Breast epithelium (tissue), 4 donors: ENCODE measurements at places on chromosomes 1 and 21.

- peak overlapping the region; percentile 80 for H3K27ac ChIP-seq
- H3K27me3 ChIP-seq = no peaks in the 10 kb centered on the region
- H3K4me1 ChIP-seq = no peaks in the 10 kb centered on the region
These were observed 39.7 kb downstream of the BACE2 start for GRCh38 chr21:41207401-41208375.

DNA sequence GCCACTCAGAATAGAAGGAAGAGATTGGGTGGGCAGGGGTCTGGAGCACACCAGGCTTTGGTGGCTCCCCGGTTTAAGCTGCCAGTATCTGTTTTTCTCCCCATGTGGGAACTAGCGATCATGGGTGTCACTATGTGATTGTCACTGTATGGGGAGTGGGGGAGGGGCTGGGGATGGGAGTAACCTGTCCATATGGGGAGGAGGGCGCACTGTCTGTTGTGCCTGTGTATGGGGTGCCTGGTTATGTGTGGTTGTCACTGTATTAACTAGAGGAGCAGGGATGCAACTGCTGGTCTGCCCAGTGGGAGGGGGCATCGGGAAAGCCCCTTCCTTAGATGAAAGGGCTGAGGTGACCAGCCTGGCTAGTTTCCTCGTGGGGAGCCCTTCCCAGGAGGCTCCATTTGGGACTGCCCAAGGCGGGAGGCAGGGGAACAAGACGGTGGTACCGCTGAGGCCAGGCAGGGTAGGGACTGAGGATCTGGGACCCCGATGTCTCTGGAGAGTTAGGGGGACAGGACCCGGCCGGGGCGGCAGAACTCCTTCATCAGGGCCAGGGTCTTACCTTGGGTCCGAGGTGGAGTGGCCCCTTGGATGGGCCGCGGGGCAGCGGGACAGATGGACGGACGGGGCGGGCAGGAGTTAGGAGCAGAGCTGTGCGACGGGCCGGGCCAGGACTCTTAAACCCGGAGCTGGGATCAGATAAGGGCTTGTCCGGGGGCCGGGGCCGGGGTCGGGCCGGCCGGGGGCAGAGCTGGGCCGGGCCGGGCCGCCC, at the start of gene KCNJ10:
KCNJ10 (minus strand) TSS at position 701 of the 772 bp plus-strand sequence. CDS start 27,628 bp downstream, outside the sequence.
- H3K27ac ChIP-seq = no peak within 1 kb of the TSS
- no peak for DNase-seq

- no peaks in the 10 kb centered on the region for H3K27me3 ChIP-seq
- H3K4me3 ChIP-seq = no peak overlapping the region
- no peaks in the 10 kb centered on the region for H3K4me1 ChIP-seq
These were observed 26.6 kb downstream of the SPSB1 start for GRCh38 chr1:9319208-9319788.

- DNase-seq = no peak
- no peak overlapping the region for H3K27ac ChIP-seq
- H3K27me3 ChIP-seq = no peaks in the 10 kb centered on the region
- H3K4me3 ChIP-seq = no peak overlapping the region
- no peaks in the 10 kb centered on the region for H3K36me3 ChIP-seq
These were observed 28.1 kb downstream of the KCNA10 start for GRCh38 chr1:110490791-110491451.

DNA sequence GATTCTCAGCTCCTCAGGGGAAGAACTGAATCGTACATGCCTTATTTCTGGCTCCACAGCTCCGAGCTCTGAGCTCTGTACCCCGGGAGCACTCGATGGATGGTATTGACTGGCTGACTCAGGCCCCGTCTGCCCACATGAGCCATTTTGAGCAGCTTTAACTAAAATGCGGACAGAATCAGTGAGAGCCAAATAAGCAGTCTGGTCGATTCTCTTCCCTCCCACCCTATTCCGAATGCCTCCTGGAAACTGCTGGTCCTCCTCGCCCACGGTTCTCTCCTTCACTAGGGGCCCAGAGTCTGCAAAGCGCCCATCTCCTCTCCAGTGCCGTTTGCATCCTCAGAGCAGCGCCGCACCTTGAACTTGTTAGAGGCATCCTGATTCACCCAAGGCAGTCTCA, 125.9 kb upstream of the IRF2BP2 start:
- no peaks in the 10 kb centered on the region for H3K36me3 ChIP-seq
- H3K4me3 ChIP-seq = no peak overlapping the region
- no peak overlapping the region for H3K27ac ChIP-seq
- no peaks in the 10 kb centered on the region for H3K27me3 ChIP-seq
- no peak for DNase-seq

DNA sequence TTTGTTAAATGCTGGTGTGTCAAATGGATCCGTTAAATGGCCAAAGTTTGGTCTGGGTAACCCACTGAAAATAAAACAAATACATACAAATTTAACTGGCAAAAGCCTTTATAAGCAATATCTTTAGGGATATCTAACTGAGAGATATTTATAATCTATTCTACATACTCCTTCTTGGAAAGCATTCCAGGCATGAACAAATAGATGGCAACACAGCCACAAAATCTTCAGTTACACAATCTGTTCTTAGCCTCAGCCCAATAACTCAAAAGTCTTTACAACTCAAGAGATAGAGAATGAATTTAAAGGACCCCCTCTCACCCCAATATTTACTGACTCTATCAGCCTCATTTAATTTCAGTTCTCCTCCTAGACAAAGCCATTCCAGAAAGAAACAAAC, 58.7 kb downstream of the NRDC start:
- no peak overlapping the region for H3K4me3 ChIP-seq
- no peak overlapping the region for H3K27ac ChIP-seq
- DNase-seq = no peak
- H3K4me1 ChIP-seq = no peaks in the 10 kb centered on the region
- H3K27me3 ChIP-seq = no peaks in the 10 kb centered on the region

- no peaks in the 10 kb centered on the region for H3K4me1 ChIP-seq
- no peak for DNase-seq
- no peak overlapping the region for H3K27ac ChIP-seq
- no peak overlapping the region for H3K4me3 ChIP-seq
- H3K27me3 ChIP-seq = no peaks in the 10 kb centered on the region
- H3K36me3 ChIP-seq = no peaks in the 10 kb centered on the region
These were observed 9.7 kb upstream of the LRRC53 start for GRCh38 chr1:74522148-74522547.

GRCh38 chr1:219664310-219665029, 51.6 kb upstream of the ZC3H11B start:
- no peak overlapping the region for H3K27ac ChIP-seq
- DNase-seq = no peak
- no peaks in the 10 kb centered on the region for H3K4me1 ChIP-seq
- no peaks in the 10 kb centered on the region for H3K36me3 ChIP-seq
- no peak overlapping the region for H3K4me3 ChIP-seq
- no peaks in the 10 kb centered on the region for H3K27me3 ChIP-seq

GRCh38 chr1:206668351-206668750, 16.4 kb upstream of the MAPKAPK2 start:
- H3K4me1 ChIP-seq = peaks cover 6% of the 10 kb centered on the region
- no peak overlapping the region for H3K4me3 ChIP-seq
- no peak overlapping the region for H3K27ac ChIP-seq
- no peaks in the 10 kb centered on the region for H3K27me3 ChIP-seq

DNA sequence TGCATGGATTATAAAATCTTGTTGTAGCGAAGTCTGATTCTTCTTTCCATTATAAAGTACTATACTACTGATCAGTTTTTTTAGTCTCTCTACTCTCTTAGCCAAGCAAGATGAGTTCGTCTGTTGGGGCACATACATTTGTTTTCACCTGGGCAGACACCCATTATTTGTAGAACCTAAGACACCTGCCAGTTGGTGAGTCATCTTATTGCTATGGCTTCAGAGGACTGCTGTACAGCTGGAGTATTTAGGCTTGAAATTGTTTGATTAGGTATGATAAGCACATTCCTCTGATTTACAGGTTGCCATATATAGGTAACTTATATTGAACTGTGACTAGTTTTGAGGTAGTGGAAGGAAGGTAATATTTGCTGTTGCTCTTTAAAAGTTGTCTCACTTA, 17.2 kb downstream of the RBM15 start:
- H3K4me1 ChIP-seq = no peaks in the 10 kb centered on the region
- no peaks in the 10 kb centered on the region for H3K36me3 ChIP-seq
- no peaks in the 10 kb centered on the region for H3K27me3 ChIP-seq
- DNase-seq = no peak
- H3K4me3 ChIP-seq = no peak overlapping the region

- no peaks in the 10 kb centered on the region for H3K4me1 ChIP-seq
- no peaks in the 10 kb centered on the region for H3K27me3 ChIP-seq
- no peak for DNase-seq
- H3K4me3 ChIP-seq = no peak overlapping the region
- H3K27ac ChIP-seq = no peak overlapping the region
These were observed 147.8 kb upstream of the MAP1LC3C start for GRCh38 chr1:242146652-242147051.

GRCh38 chr1:189463166-189463565, 1014.5 kb downstream of the BRINP3 start:
- no peak overlapping the region for H3K4me3 ChIP-seq
- H3K27me3 ChIP-seq = no peaks in the 10 kb centered on the region
- DNase-seq = no peak
- no peaks in the 10 kb centered on the region for H3K36me3 ChIP-seq

DNA sequence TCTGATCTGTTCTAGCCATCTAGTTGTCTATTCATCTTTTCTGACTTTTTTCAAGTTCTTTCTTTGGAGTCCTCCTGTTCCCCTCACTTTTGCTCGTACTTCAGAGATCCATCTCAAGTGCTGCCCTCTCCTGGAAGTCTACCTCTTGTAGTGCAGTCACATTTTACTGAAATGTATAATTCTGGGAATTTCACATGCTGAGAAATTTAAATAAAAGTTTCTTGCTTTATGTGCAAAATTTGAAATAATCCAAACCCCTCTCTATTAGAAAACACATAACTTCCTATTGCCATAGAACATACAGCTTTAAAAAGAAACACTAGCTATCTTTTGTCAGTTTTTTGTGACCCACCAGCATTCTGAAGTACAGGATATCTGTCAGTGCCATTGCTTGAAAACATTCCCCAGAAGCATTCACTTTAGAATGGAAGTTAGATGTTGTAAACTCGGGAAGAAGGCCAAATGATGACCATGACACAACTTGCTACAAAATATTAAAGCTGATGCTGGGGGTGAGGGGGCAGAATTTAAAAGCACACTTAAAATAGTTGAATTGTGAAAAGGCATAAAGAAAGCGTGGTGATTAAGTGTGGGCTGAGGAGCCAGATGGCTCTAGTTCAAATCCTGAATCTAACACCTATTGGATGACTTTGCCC, 22.0 kb downstream of the RLF start:
- H3K27me3 ChIP-seq = no peaks in the 10 kb centered on the region
- no peak overlapping the region for H3K4me3 ChIP-seq
- peaks cover 11% of the 10 kb centered on the region for H3K4me1 ChIP-seq
- H3K36me3 ChIP-seq = no peaks in the 10 kb centered on the region

DNA sequence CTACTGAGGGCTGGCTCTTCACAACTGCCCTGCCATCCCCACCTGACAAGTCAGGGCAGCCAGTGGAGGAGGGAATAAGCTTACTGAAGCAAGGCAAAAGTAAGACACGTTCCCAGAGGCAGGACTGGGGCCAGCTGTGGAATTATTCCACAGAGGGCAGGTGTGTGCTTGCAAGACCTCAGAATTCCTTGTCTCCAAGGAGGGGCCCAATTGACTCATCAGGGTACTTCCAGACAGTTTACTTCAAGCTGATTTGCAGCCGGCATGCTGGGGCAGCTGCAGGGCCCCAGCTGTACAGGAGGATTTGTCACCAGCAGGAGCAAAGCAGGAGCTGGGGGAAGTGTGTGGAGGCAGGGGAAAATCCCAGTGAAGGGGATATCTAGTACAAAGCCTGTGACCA, 167.5 kb upstream of the CAMK1G start:
- H3K4me1 ChIP-seq = peaks cover 7% of the 10 kb centered on the region
- no peaks in the 10 kb centered on the region for H3K27me3 ChIP-seq
- H3K4me3 ChIP-seq = no peak overlapping the region
- no peaks in the 10 kb centered on the region for H3K36me3 ChIP-seq

DNA sequence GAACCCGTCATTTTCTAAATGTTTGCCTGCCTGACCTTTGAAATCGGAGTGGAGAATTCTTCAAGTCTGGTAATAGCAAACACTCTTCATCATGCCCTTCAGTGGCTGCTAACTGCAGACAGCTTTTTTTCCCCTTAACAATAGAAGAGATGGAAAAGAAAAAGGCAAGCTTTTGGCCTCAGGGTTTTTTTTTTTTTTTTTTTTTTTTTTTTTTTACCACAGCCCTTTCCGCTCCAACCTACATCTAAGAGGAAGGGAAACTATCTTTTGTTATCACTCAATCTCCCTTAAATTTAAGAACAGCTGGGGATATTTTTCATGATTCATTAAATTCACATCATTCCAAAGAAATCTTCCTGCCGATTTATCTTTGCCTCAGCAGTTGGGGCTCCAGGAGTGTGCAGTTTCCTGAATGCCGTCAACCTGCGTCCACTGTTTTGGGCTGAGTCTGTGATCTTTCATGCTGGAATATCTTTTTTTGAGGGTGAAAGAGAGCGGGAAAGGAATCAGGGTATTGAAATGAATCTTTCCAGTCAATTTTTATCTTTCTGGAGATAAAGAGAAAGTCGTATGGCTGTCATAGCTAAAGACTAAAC, 144.5 kb upstream of the SMYD2 start:
- no peaks in the 10 kb centered on the region for H3K4me1 ChIP-seq
- H3K36me3 ChIP-seq = no peaks in the 10 kb centered on the region
- no peaks in the 10 kb centered on the region for H3K27me3 ChIP-seq
- no peak for DNase-seq

- no peaks in the 10 kb centered on the region for H3K4me1 ChIP-seq
- no peaks in the 10 kb centered on the region for H3K27me3 ChIP-seq
- H3K27ac ChIP-seq = no peak overlapping the region
- H3K4me3 ChIP-seq = no peak overlapping the region
These were observed 172.0 kb downstream of the LRRC40 start for GRCh38 chr1:70033266-70033873.

GRCh38 chr1:27599605-27600497, 4.1 kb downstream of the AHDC1 start:
- peak overlapping the region; percentile 94 for H3K27ac ChIP-seq
- DNase-seq = no peak
- peaks cover 39% of the 10 kb centered on the region for H3K4me1 ChIP-seq
- H3K4me3 ChIP-seq = peak overlapping the region; percentile 49
- no peaks in the 10 kb centered on the region for H3K27me3 ChIP-seq

- peaks cover under 1% of the 10 kb centered on the region for H3K4me1 ChIP-seq
- H3K36me3 ChIP-seq = no peaks in the 10 kb centered on the region
- H3K27me3 ChIP-seq = no peaks in the 10 kb centered on the region
- H3K27ac ChIP-seq = peak overlapping the region; percentile 56
These were observed 17.7 kb downstream of the RAP1GAP start for GRCh38 chr1:21651214-21652042.

GRCh38 chr1:91913018-91913417, 27.1 kb upstream of the TGFBR3 start:
- H3K27ac ChIP-seq = no peak overlapping the region
- no peak overlapping the region for H3K4me3 ChIP-seq
- H3K4me1 ChIP-seq = no peaks in the 10 kb centered on the region
- no peaks in the 10 kb centered on the region for H3K27me3 ChIP-seq

DNA sequence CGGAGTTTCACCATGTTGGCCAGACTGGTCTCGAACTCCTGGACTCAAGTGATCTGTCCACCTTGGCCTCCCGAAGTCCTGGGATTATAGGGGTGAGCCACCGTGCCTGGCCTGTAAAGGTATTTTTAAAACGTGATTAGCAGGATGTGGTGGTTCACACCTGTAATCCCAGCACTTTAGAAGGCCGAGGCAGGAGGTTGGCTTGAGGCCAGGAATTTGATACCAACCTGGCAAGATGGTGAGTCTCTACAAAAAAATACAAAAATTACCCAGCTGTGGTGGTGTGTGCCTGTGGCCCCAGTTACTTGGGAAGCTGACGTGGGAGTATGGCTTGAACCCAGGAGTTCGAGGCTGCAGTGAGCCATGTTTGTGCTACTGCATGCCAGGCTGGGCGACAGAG, 43.3 kb upstream of the SOD1 start:
- no peak overlapping the region for H3K4me3 ChIP-seq
- H3K36me3 ChIP-seq = no peaks in the 10 kb centered on the region
- H3K27ac ChIP-seq = no peak overlapping the region
- H3K27me3 ChIP-seq = no peaks in the 10 kb centered on the region
